ENCODE measurements at places on chromosomes 2 and 18.

- no peak for DNase-seq
These were observed 280.1 kb upstream of the SALL3 start for GRCh38 chr18:78699499-78699898.

DNA sequence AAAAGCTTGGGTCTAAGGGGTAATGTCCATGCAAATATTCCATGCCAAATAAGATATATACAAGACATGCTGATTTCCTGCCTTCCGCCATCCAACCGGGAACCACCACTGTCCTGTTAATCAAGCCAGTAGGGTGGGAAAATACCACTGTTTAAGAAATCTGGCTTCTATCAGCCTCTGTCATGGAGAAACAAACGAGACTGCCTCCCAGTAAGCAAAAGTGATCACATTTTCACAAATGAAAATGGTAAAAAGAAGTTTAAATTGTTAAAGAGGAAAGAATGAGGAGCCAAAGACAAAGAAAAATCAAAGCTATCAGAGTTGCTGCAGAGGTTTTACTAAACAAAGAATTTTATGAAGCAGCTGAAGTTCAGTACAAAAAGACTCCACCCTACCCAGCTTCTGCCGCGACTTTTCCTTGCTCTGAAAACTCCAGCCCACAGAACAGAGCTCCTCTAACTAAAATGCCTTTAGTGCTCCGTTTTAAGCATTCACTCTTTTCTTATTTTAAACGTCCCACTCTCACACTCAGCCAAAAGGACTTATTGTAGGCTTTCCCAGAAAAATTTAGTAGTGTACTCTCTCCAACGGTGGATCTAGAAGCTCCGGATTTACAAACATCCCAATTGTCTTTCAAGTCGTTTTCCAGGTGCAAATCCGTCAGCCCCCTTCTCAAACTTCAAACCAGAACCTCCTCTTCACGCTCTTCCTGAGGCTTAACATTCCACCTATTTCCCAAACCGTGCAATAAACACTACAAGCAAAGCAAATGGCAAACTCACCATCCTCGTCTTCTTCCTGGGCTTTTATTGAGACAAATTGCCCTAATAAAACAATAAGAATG lies 613 bp downstream of the COL5A2 start:
- no peak for DNase-seq

- DNase-seq = no peak
These were observed 140.0 kb downstream of the AGPS start for GRCh38 chr2:177532567-177532966.

- no peak for DNase-seq
These were observed 1063.4 kb upstream of the CHAC2 start for GRCh38 chr2:52704251-52704650.

- DNase-seq = no peak
These were observed 534.9 kb downstream of the SLC4A3 start for GRCh38 chr2:220162320-220162719.

DNA sequence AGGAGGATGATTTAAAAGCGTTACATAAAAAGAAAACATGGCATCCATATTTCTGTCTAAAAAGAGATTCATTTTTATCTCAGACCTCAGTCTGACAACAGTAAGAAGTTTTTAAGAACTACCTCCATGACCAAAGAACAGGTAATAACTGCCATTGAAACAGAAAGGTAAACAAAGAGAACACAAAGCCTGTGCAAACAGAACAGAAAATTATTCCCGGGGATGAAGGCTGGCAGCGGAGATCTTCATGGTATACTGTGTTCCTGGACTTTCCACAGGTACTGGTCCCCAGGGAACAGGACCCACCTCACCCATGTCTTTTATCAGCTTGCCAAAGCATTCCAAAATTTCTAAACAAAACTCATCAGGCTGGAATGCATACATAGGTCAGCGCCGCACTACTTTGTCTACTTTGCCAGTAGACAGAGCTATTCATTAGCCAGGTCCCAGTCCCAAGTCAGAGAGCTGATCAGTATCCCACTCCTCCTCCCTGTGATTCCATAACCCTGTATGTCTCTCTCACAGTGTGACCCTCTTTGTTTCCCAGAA lies 277.3 kb downstream of the MBD2 start:
- DNase-seq = no peak

DNA sequence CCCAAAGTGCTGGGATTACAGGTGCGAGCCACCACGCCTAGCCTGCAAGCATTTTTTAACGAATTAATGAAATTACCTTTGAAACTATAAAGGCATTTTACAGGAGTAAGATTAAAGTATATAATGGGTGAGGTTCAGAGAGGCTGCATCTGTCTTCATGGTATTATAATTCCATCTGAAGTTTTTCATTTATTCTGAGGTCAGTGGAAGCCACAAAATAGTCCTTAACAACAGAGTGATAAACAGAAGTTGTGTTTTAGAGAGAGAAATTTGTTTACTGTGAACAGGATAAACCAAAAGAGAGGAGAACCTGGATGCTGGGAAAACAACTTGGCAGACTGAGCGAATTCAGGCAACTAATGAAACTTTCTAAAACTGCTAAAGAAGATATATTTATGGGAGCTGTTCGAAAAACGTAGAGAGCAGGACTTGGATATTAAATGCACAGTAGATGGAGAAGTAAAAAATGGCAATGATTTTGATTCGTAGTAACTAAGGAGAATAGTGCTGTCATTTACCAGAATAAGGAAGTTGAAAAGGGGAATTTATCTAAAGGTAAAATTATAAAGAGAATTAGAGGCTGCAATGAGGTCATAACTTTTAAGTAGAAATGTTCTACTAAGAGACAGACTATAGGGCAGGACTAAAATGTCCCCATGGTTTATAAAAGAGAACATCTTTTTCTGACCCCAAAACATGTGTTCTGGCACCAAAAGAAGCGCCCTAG lies 37.9 kb upstream of the ITGA4 start:
- no peak for DNase-seq

- DNase-seq = peak; percentile 33
These were observed 92.0 kb downstream of the NDUFA10 start for GRCh38 chr2:239932881-239933735.
